ENCODE measurements at places on chromosomes 6 and 20.

DNA sequence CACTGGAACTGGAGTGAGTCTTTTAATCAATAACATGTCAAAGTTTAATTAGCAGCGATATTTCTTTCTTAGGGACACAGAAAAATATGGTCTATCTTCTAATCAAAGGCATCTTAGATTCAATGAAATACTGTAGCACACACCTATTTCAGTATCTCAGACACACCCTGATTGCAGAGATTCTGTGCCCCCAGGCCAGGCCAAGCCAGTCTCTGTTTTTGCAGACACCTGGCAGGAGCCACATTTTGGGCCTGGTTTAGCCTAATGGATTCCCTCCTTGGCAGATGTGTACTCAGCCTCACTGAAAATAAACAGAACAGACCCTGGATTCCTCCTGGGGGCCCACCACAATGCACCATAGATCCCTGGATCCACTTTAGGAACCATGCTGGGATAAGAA lies 74.8 kb downstream of the LRFN2 start:
- no peak for DNase-seq

DNA sequence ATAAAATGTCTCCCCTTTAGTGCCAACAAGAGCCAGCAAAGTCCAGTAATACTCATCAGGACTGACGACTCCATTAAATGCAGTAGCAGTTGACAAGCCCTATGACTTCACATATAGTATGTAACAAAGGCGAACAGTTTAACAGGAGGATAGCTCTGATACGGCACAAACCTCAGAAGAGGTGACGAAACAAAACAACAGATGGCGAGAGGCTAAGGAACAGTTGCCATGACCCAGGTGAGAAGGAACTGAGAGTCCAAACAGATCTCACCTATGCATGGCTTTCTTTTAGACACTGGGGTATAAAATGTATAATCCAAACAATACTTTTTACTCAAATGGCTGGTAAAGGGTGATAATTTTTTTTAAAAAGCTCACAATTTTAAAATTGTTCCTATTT lies 37.1 kb downstream of the SYNE1 start:
- no peak for DNase-seq

GRCh38 chr6:142013287-142013686 lies 119.4 kb upstream of the GJE1 start:
- DNase-seq, result no peak

DNA sequence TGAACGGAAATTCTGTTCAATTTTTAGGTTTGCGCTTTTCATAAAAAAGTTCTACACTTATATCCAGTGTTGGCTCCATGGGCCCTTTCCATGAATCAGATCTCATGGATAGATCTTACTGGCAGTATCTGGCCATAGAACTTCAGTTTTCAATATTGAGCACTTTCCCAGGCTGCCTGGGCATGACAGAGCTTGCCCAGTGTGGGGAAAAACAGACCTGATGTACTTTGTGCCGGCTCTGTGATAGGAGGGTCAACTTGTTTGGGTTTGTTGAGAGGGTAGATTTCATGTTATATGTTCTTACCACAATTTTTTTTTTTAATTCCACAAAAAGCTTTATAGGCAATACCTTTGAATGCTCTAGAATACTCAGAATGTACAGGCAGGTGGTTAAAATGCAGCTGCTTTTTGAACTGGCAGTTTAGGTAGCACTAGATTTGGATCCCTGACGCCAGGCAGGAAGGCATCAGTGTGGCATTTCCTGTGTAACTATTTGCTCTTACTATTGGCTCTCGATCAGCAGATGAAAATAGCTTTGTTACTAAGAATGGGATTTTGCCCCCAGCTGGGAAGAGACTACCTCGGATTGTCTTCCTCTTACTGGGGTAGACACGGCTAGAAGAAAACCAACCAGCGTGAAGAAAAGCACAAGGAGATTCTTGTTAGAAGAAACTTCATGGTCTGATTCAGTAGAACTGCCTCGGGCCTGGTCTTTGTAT lies 404.9 kb upstream of the SOX4 start:
- no peak for DNase-seq
